Adipose tissue (tissue), 3 donors: ENCODE measurements at places on chromosomes 1 and 21. TPM values are rescaled to one million over a fixed set of nuclear protein-coding genes. Genes with fewer than 3 reads are reported as not detected.

Gene DLGAP3
- polyA plus RNA-seq, result 0.36 TPM

Gene KIAA1614
- polyA plus RNA-seq, result 3.3 TPM

Gene UBIAD1
- polyA plus RNA-seq, result 10.3 TPM

Gene LORICRIN
- polyA plus RNA-seq, result not detected

Gene HPCAL4
- polyA plus RNA-seq, result 1.8 TPM

Gene TMEM53
- 9.0 TPM for polyA plus RNA-seq

Gene IRF2BP2
- polyA plus RNA-seq, result 51.5 TPM

Gene NOS1AP
- 0.40 TPM for polyA plus RNA-seq

Gene ARMH1
- polyA plus RNA-seq, result 0.56 TPM

Gene KDF1
- 0.94 TPM for polyA plus RNA-seq

Gene CSDE1
- 255 TPM for polyA plus RNA-seq

Gene PLA2G2F
- polyA plus RNA-seq, result not detected

Gene PRMT2
- polyA plus RNA-seq, result 77.8 TPM

Gene RGS1
- polyA plus RNA-seq, result 27.9 TPM

Gene MPL
- 0.07 TPM for polyA plus RNA-seq

Gene TMPRSS3
- polyA plus RNA-seq, result 0.45 TPM

Gene TNNT2
- 0.91 TPM for polyA plus RNA-seq

Gene CR1L
- polyA plus RNA-seq, result not detected

Gene MCOLN3
- polyA plus RNA-seq, result 1.1 TPM

Gene SV2A
- polyA plus RNA-seq, result 0.33 TPM

Gene RER1
- polyA plus RNA-seq, result 59.0 TPM
